ENCODE measurements at places on chromosomes 4 and X.

- DNase-seq, result no peak
These were observed 1.9 kb downstream of the SLC10A3 start for GRCh38 chrX:154488336-154489075.

DNA sequence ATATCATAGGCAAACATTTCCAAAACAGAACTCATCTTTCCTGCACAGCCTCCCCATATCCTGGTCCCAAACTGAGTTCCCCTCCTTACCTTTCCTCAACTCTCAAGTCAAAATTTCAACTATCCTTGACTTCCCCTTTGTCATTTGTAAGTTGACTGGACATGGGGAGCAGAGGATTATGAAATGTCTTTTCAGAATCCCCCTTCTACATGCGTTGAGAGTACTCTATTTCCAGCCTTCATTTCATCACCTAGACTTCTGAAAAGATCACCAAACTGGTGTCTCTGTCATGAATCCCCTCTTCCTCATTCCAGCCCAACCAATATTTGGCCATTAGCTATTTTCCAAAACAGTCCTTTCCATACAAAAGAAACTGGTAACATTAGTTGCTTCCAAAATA is 95.2 kb downstream of the SYNPO2 start:
- no peak for DNase-seq

DNA sequence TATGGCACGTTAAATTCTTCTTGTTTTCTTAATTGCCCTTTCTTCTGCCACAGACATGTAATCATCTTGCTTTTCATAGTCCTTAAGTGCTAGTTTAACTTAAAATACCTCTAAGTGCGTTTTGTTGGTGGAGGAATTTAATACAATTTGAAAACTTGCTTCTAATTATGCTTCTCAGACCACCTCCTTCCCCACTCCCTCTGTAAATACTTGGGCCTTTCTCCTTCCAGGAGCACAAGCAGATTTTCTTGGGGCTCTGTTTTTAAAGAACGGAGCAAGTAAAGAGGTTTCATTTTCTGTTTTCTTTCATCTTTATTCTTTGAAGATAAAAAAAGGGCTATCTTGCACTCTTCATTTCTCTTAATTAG is 559 bp upstream of the PCDH18 start:
- DNase-seq, result no peak

- peak; percentile 22 for DNase-seq
These were observed 16.7 kb downstream of the DGKQ start for GRCh38 chr4:956531-957230.

DNA sequence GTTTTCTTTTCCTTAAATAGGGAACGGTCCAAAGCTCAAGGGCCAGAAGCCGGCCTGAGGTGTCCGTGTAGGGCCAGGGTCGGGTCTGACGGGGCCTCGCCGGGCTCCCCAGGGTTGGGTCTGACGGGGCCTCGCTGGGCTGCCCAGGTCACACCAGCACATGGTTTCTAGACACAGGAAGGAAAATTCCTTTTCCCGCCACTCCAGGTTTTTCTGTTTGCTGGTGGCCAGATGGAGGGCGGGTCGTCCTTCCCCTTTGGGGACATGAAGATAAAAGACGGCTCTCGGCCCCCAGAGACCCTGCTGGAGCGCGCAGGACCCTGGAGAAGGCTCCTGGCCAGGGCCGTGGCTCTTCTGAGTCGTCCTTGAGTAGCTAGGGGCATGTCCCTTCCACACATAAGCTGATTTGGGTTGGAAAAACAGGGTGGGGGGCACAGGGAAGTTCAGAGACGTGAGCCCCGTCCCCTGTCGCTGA is 35.1 kb downstream of the PIGG start:
- DNase-seq, result no peak

DNA sequence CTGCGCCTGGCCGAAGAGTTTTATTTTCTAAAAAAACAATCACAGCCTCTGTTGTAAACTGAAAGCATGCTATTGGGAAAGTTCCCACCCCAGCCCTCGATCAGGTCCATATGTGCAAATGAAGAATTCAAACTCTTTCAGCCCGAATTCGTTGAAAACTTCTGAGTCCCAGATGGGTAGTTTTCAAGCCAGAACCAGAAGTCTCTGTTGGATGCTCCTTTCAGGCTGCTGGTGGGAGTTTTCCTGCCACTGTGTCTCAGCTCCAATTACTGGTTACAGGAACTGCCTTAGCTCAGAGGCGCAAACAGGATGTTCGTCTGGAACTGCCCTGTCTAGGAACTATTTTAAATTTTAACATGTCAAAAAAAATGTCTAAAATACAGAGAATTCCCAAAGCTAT is 9.3 kb upstream of the ALG13 start:
- no peak for DNase-seq

DNA sequence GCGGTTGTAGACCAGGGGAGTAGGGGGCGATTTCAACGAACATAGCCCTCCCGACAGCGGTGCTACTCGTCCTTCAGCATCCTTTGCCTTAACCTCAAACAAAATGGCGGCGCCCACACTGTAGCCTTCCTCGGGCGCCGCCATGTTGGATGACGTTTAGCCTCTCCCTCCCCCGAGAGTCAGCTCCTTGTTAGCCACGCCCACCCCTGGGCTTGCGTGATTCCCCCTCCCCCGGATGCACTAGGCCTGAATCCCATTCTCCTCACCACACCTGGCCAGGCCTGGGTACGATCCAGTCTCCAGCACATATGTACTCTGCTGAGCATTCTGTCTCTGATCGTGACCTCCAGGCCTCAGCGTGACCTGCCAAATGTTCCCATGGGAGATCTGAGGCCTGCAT is 49.0 kb upstream of the ZNF157 start:
- peak; percentile 5 for DNase-seq
